Immature natural killer cell (primary cell): ENCODE measurements at places on chromosomes 2 and 18. TPM values are rescaled to one million over a fixed set of nuclear protein-coding genes. Genes with fewer than 3 reads are reported as not detected.

CACNB4 gene
- not detected for polyA plus RNA-seq

VPS54 gene
- polyA plus RNA-seq: 2.3 TPM

AKAIN1 gene
- polyA plus RNA-seq: not detected

SLC9A4 gene
- polyA plus RNA-seq: not detected

AFF3 gene
- 1.4 TPM for polyA plus RNA-seq

SLC14A1 gene
- 3.8 TPM for polyA plus RNA-seq

ASB18 gene
- polyA plus RNA-seq: not detected

RGPD4 gene
- not detected for polyA plus RNA-seq

DSC1 gene
- polyA plus RNA-seq: not detected

PPP1R1C gene
- polyA plus RNA-seq: not detected

ZNF804A gene
- 0.09 TPM for polyA plus RNA-seq

GDF7 gene
- polyA plus RNA-seq: not detected

EGR4 gene
- polyA plus RNA-seq: not detected

TOGARAM2 gene
- 13.0 TPM for polyA plus RNA-seq

NFU1 gene
- polyA plus RNA-seq: 130 TPM

PDCD1 gene
- polyA plus RNA-seq: not detected
